ENCODE measurements at places on chromosomes 12 and 14.
A peak's percentile ranks its signal among the peaks of the same experiment; 100 is the strongest.

- no peak for DNase-seq
These were observed 1.9 kb downstream of the SGPP1 start for GRCh38 chr14:63725786-63726460.

DNA sequence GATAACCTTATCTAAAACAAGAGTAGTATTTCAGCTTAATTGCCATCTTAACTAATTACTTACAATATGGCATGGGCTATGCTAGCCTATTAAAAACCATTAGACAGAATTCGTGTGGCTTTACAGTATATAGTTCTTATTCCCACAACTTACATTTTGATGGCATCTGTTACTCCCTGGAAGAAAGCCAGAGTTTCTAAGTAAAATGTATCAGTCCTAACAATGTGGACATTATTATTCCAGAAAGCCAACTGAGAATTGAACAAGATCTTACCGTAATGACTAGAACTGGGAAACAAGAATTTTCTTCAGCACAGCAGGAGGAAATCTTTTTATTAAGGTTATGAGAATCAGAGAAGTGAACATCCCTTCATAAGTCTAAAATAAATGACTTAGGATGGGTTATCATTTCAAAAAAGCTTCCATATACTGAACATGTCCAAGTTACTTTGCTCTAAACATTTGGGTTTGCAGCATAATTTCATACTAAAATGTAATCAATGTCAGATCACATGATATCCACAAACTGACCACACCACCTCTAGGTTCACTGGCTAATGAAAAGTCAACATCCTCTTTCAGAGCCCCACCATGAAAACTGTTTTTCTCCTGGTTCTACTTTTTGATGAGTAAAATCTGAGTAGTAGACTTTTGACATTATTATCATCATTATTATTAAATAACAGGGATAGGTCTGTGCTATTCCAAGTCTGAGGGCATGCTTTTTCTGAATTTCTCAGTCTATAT, 179.7 kb downstream of the SSPN start:
- DNase-seq, result peak; percentile 26

GRCh38 chr12:72839696-72840095, 567.5 kb downstream of the TRHDE start:
- DNase-seq, result no peak

GRCh38 chr14:102782974-102783373, 5.7 kb downstream of the TRAF3 start:
- DNase-seq, result no peak

- DNase-seq, result no peak
These were observed 10.7 kb upstream of the TBC1D30 start for GRCh38 chr12:64813723-64814122.
